Bone marrow (tissue), 2 donors: ENCODE measurements at places on chromosomes 6 and 20.

GRCh38 chr6:86581833-86582232 is 355.5 kb upstream of the HTR1E start:
- no peak for DNase-seq

- no peak for DNase-seq
These were observed 41.0 kb downstream of the SOX4 start for GRCh38 chr6:21634582-21634981.

DNA sequence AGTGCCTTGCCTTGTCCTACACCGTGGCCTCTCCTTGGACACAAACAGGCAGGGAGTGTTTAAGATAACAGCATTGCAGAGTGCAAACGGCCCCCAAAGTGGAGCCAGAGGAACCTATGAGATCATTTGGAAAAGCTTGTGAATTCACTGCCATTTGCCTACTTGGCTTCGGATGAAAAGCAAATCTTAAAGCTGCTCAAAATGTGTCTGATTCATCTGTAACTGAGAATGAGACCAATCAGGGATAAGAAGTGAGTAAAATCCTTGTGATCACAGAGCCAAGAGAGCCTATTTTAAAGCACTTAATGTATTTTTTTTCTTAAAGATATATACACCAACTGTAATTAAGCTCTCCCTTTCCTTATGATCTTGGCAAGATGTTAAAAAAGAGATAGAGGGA is 65.7 kb upstream of the BACH2 start:
- no peak for DNase-seq

DNA sequence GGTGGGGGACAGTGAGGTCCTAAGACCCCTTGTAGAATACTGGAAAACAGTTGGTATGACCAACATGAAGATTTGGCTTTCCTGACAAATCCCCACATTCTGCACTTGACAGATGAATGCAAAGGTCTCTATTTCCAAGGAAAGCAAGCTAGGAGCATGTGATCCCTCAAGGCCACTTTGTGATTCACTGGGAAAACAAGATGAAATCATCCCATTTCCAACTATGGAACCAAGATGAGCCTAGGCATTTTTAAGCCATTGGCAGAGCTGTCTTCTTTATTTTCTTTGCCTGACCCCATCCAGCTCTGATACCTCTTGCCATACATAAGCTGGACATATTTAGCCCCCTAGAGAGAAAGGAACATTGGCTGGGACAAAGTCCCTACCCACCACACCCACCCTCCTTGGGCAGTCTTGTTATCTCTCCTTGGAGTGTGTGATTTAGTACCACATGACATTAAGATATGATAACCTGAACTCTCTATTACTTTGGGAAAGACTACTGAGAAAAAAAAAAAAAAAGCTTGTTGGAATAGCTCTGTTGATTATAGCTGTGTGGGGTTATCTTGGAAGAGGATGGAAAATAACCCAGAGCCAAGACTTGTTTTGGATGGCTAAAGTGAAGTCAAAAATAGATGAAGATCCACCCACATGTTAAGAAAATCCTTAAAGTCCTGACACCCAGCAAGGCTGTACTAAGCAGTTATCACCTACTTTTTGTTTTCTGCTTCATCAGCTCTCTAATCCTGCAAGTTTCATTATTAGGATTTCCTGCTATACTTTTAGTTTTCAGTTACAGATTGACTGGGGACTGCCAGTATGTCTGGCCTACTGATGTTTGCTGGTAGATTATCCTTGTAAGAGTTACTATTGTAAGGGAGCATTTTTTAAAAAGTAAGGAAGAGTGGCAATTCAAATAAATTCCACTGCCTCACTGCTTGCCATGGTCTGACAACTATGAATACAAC is 90.1 kb upstream of the PREP start:
- no peak for DNase-seq

GRCh38 chr20:46260480-46260879 is 47.8 kb downstream of the CDH22 start:
- DNase-seq = no peak

- no peak for DNase-seq
These were observed 43.8 kb upstream of the SEC63 start for GRCh38 chr6:108001696-108002231.

GRCh38 chr6:106293116-106293515 is 32.4 kb downstream of the ATG5 start:
- no peak for DNase-seq

- DNase-seq = peak; percentile 14
These were observed 105.0 kb downstream of the OLIG3 start for GRCh38 chr6:137389150-137389704.

- DNase-seq = no peak
These were observed 8.2 kb upstream of the SNX9 start for GRCh38 chr6:157814883-157815282.

GRCh38 chr6:170416303-170416702 is 109.7 kb downstream of the FAM120B start:
- DNase-seq = no peak

GRCh38 chr6:93398723-93399122 is 20.6 kb downstream of the EPHA7 start:
- DNase-seq = no peak

DNA sequence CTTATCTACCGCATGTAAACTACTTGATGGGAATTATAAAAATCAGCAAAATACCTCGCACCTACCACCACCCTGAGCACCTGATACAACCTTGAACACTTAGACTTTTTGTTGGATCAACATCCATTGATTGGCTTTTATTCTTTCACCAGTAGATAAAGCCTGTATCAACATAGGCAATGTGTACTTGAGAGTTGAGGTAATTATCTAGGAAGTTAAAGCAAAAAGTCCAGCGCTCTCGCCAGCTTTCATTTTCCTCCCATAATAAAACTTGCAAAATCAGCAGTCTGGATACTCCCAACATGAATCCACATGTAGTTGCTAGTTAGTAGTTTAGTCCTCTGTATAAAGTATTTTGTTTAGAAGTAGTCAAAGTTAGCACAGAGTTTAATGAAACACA is 132.0 kb upstream of the PRDM1 start:
- DNase-seq = no peak

GRCh38 chr20:24066076-24066700 is 77.6 kb upstream of the GGTLC1 start:
- no peak for DNase-seq

GRCh38 chr20:9590189-9590588 is 75.8 kb downstream of the LAMP5 start:
- no peak for DNase-seq

- peak; percentile 94 for DNase-seq
These were observed 42.0 kb upstream of the LY86 start for GRCh38 chr6:6546318-6547109.
